ENCODE measurements at places on chromosomes 12 and 14. TPM values are rescaled to one million over a fixed set of nuclear protein-coding genes. Genes with fewer than 3 reads are reported as not detected.

- no peak for DNase-seq
These were observed 8.4 kb upstream of the KRT80 start for GRCh38 chr12:52200086-52200780.

Gene KERA
- not detected for total RNA-seq

Gene TMEM52B
- total RNA-seq = 6.9 TPM

DNA sequence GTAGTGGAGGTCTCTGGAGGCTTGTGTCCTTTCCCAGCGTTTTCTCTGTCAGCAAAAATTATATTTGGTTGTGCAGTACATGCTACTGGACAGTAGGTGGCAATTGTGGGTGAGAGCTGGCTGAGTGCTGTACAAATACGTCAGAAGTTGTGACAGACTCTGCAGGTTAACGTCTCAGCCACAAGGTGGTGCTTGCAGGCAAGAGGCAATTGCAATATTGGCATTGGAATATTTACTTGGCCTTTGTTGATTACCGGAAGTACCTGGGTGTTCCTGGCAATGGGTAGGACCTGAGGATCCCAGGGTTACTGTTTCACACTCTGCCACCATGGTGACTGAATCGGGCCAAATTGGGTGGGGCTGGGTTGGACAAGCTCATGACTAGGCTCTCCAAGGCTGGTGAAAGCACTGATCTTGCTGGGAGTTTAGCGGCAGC lies 333.9 kb upstream of the LMO3 start:
- DNase-seq = peak; percentile 85

GRCh38 chr14:20615996-20616395 lies 24.8 kb upstream of the RNASE12 start:
- DNase-seq = no peak

Gene DUSP16
- total RNA-seq = 24.7 TPM

GRCh38 chr14:89720076-89720687 lies 234.3 kb downstream of the EFCAB11 start:
- no peak for DNase-seq

DNA sequence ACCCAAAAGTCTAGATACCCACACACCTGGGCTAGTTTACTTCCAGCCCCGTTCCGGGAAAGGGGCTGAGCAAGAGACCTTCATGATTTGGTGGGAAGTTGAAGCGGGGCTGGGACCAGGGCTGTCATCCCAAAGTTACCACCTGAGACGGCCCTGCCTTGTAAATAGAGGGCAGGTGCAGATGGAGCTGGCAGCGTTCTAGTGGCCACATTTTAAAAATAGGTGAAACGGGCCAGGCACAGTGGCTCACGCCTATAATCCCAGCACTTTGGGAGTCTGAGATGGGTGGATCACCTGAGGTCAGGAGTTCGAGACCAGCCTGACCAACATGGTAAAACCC lies 43.4 kb downstream of the NFKBIA start:
- no peak for DNase-seq

Gene CABP1
- total RNA-seq = not detected

DNA sequence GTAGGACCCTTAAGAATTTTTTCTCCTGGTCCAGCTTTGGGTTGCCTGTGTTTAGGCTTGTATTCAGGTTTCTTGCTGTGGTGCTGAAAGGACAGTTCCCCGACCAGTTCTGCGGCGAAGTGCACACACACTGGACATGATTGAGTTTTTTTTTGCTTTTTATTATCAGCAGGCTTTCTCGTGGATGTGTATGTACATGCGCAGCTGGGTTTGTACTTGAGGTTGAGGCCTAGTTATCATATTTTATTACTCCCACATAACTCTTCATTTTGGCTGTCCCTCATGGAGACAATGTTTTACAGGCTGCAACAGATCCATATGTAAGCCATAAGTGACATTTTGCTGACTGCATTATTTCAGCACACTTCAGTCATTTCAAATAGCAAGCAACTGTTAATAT lies 2.5 kb downstream of the SCN8A start:
- peak; percentile 54 for DNase-seq

DNA sequence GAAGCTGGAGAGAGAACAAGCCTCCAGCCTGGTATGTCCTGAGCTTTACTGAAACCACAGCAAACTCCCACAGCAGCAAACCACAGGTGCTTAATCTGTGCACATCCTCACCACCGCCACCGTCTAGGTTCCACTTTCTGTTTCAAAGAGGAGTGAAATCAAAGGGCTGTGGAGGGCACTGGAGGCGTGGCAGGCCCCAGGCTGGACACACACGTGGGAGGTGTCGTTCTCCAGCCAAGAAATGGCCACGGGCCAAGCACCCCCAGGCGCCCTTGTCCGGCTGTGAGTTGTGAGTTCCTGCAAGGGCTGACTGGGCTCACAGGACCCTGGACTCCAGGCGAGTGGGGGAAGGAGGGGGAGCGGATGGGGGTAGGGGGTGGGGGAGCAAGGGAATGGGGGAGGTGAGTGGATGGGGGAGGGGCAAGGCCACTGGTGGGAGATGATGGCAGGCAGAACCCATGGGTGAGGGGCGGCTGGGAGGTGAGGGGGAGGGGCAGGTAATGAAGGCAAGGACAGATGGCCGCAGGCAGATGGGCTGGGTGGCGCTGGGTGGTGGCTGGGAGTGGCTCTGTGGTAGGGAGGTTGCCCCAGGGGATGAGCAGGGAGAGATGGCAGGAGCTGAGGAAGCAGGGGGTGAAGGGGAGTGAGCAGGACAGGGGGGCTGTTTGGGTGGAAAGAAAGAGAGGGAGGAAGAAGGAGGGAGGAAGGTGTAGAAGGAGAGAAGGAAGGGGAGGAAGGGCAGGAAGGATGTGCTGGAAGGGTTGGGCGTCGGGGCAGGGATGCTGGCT lies 86.7 kb downstream of the NCOR2 start:
- DNase-seq = peak; percentile 88

DNA sequence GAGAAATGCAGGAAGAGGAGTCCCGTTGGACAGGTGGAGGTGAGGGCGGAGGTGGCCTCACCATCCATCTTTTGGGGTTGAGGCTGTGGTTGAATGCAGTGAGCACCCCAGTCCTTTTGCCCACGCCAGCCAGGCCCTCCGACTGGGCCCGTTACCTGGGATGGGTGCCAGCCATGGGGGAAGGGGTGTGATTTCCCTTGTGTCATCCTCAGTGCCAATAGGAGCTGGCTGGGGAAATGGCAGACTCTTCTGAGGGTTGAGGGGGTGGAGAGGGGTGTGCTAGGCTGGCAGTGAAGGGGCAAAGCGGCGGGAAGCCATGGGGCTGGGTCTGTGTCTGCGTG lies 9.6 kb downstream of the KCNH3 start:
- no peak for DNase-seq

DNA sequence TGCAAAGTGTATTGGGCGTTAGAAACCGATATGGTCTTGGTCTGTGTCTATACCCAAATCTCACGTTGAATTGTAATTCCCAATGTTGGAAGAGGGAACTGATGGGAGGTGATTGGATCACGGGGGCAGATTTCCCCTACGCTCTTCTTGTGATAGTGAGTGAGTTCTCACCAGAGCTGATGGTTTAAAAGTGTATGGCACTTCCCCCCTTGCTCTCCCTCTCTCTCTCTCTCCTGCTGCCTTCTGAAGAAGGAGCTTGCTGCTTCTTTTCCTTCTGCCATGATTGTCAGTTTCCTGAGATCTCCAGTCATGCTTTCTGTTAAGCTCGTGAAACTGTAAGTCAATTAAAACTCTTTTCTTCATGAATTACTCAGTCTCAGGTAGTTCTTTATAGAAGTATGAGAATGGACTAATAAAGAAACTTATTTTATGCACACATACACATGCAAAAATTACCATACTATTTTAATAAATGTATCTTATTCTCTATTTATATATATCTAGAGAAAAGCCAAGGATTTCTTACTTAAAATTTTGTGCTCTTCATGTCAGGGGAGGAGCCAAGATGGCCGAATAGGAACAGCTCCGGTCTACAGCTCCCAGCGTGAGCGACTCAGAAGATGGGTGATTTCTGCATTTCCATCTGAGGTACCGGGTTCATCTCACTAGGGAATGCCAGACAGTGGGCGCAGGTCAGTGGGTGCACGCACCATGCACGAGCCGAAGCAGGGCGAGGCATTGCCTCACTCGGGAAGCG lies 1891.0 kb upstream of the FLRT2 start:
- DNase-seq = no peak

DNA sequence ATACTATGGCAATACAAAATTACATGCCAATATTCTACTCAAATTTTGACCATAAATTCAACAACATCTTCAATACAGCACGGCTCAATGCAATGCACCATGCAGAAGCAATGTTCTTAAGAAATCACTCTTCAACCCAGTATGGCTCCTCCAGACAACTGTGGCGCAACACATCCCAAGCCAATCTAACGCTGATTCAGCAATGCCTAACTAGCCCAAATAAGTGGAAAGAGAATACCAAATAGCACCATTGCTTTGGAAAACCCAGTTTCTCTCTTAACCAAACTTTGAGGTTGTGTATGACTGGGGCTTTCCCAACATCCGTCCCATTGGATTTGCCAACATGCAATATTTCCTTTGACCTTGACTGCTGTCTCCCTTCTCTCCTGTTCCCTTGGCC lies 211.1 kb upstream of the TBX3 start:
- no peak for DNase-seq

DNA sequence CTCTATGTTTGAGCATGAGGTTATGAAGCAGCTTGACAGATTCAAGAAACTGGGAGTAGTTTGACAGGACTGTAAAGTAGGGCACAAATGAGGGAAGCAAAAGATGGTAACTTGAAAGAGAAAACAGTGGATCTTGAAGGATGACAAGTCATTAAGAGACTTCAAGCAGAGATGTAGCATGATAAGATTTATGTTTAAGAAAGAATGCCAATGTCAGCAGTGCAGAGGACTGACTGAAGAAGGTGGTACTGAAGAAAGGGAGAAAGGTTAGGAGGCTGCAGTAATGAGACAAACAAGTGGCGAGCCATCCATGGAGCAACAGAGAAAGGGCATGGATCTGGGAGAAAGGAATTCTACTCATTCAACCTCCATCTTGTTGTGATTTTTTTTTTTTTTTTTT lies 120.2 kb upstream of the RAP1B start:
- no peak for DNase-seq

DNA sequence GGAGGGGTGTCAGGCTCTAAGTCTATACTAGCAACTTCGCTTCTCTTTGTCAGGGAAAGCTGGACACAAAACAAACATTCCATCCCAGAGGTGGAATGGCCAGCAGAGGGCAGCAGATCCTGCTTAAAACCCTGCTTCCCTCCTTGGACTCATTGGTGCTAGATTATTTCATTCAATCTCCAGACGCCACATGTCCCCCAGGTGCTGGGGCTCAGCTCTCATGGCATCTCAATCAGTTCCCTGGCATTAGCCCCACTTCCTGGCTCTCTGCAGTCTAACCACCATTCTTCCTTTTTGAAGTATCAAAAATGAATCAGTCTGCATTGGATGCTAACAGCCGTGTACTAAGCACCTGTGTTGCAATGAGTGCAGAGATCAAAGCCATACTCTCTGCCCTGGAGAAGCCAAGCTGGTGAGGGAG lies 8.1 kb upstream of the PPP1R1A start:
- DNase-seq = peak; percentile 70

Measured in renal cortical epithelial cell (primary cell).